ENCODE measurements at places on chromosomes 5 and 9.

GRCh38 chr9:127473501-127473900 is 22.2 kb downstream of the LRSAM1 start:
- H3K27ac ChIP-seq: no peak overlapping the region
- no peaks in the 10 kb centered on the region for H3K4me1 ChIP-seq
- no peak for DNase-seq
- no peaks in the 10 kb centered on the region for H3K27me3 ChIP-seq

GRCh38 chr5:143239882-143240518 is 163.5 kb downstream of the NR3C1 start:
- no peaks in the 10 kb centered on the region for H3K4me1 ChIP-seq
- no peaks in the 10 kb centered on the region for H3K36me3 ChIP-seq
- no peak overlapping the region for H3K27ac ChIP-seq
- H3K27me3 ChIP-seq: no peaks in the 10 kb centered on the region
- no peak for DNase-seq

GRCh38 chr5:177453852-177454396 is 7.3 kb downstream of the PRR7 start:
- peaks cover 89% of the 10 kb centered on the region for H3K4me1 ChIP-seq
- peaks cover 51% of the 10 kb centered on the region for H3K36me3 ChIP-seq
- peak overlapping the region; percentile 45 for H3K4me3 ChIP-seq
- H3K27me3 ChIP-seq: no peaks in the 10 kb centered on the region

DNA sequence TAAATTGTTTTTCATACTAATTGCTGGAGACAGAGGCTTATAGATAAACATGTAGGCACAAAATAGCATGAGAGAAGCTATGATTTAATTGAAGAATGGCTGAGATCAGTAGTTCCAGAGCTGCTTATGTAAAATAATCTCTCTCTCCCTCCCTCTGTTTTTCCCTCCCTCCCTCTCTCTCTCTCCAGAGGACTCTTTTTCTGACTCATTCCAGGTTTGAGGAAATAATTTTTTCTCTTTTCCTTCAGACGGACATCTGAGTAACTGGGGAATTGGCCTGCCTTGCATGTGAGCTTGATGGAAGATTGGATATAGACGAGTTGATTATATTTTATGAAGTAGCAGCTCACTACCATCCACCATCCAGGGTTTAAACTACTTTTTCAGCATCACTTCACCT is 35.5 kb downstream of the KCTD16 start:
- H3K27me3 ChIP-seq: no peaks in the 10 kb centered on the region
- DNase-seq: no peak
- no peak overlapping the region for H3K27ac ChIP-seq
- H3K4me3 ChIP-seq: peak overlapping the region; percentile 17
- peaks cover 8% of the 10 kb centered on the region for H3K4me1 ChIP-seq

DNA sequence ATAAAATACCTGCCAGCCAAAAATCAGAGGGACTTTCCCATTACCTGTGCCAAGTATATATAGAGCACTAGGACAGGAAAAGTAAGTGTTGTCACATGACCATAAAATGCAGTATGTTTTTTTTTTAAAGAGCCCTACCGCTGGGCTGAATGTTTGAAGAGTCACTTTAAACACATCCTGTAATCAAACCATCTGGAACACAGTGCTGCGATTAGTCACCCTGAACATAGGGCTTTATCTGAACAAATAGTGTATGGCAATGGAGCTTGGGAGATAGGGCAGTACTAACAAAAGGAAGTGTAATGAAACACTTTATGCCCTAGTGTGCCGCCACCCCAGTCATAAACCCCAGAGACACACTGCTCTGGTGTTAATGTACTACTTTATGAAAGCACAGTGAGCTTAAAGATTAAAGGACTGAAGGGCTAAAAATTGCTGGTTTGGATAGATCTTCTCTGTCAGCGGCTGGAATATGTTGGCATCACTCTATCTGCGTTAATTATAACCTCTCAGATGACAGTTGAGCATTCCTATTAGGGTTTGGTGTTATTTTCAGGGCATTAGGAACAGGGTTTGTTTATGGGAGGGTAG is 90.4 kb downstream of the ZNF608 start:
- DNase-seq: no peak
- H3K36me3 ChIP-seq: no peaks in the 10 kb centered on the region
- peak overlapping the region; percentile 40 for H3K27ac ChIP-seq
- no peak overlapping the region for H3K4me3 ChIP-seq

DNA sequence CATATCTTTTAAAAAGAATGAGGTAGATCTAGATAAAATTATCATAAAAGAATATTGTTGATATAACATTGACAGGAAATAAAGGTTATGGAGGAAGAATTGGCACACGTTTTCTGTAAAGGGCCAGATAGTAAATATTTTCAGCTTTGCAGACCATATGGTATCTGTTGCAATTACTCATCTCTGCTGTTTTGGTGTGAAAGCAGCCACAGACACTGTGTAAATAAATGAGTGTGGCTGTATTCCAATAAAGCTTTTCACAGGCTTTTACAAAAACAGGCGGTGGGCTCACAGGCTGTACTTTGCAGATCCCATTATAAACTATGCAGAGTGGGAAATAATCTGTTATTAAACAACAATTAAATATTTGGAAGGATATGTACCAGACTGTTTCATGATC is 87.4 kb downstream of the SGCD start:
- no peak for DNase-seq
- no peaks in the 10 kb centered on the region for H3K27me3 ChIP-seq
- no peaks in the 10 kb centered on the region for H3K4me1 ChIP-seq
- H3K4me3 ChIP-seq: no peak overlapping the region
- H3K36me3 ChIP-seq: no peaks in the 10 kb centered on the region

DNA sequence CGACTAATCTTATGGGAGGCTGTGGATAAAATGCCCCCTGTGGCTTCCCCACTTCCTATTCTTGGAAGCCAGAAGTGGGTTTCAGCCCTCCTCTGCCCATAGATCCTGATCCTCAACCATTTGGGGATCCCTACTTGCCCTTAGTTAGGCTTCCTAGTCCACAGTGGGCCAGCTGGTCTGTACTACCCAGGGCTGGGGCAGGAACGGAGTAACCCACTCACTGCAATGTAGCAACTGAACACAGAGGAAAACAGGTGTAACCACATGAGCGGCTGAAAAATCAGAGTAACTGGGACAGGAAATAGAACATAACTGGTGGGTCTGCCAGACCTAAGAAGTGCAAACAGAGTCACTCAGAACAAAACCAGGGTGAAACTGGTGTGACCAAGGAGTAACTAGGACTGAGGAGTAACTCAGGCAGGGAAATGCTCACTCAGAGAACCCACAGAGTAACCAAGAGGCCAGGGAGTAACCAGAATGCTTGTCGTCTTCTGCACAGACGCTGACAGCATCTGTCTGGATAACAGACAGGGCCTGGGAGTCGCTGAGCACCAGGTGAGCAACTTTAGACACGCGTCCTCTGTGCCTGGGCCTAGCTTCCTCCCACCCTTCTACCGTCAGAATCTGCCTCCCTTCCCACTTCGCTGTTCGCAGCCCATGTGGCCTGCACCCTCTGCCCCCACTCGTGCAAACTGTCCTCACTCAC is 1.0 kb downstream of the AQP3 start:
- no peak for DNase-seq
- peaks cover 12% of the 10 kb centered on the region for H3K27me3 ChIP-seq
- H3K4me3 ChIP-seq: no peak overlapping the region
- no peaks in the 10 kb centered on the region for H3K36me3 ChIP-seq
- peaks cover 16% of the 10 kb centered on the region for H3K4me1 ChIP-seq

GRCh38 chr9:131011274-131012022 is 2.5 kb downstream of the LAMC3 start:
- H3K36me3 ChIP-seq: peaks cover 2% of the 10 kb centered on the region
- H3K4me1 ChIP-seq: peaks cover 17% of the 10 kb centered on the region

DNA sequence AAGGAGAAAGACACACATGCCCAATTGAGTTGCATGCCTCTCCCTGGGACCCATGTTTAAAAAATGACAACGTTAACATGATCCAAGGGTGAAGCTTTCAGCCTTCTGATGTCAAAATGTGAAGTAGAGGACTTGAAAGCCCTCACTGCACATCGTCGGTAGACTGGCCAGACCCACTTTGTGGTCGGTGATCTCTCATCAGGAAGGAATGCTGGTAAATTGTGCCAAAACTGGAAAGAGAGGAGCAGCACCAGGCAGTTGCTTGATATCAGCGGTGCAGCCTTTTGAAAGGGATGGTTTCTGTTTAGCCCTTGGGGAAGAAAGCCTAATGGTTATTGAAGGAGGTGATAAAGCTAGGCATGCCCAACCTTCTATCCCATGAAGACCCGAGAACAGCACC is 125.3 kb upstream of the MARCHF11 start:
- H3K4me1 ChIP-seq: no peaks in the 10 kb centered on the region
- no peaks in the 10 kb centered on the region for H3K27me3 ChIP-seq
- no peak overlapping the region for H3K27ac ChIP-seq
- no peak overlapping the region for H3K4me3 ChIP-seq
- DNase-seq: no peak

DNA sequence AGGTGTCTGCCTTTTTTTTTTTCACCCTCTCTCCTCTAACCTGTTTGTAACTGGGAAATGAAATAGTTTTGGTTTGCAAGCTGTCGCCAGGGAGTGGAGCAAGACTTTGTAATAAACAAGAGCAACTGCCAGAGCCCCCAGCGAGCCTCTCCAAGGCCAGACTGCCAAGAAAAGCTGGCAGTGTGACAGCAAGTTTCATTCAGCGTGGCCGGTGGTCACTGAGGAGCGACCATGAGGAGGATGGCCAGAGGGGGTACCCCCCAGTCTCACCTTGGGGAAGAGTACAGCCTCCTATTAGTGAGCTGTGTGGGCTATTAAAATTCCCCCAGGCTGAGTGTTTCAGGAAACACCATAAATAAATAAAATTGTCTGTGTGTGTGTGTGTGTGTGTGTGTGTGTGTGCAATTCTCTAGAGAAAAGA is 49.9 kb downstream of the ZFAND5 start:
- peak overlapping the region; percentile 67 for H3K27ac ChIP-seq
- peak overlapping the region; percentile 7 for H3K4me3 ChIP-seq
- peaks cover 11% of the 10 kb centered on the region for H3K4me1 ChIP-seq
- H3K36me3 ChIP-seq: no peaks in the 10 kb centered on the region
- no peaks in the 10 kb centered on the region for H3K27me3 ChIP-seq

DNA sequence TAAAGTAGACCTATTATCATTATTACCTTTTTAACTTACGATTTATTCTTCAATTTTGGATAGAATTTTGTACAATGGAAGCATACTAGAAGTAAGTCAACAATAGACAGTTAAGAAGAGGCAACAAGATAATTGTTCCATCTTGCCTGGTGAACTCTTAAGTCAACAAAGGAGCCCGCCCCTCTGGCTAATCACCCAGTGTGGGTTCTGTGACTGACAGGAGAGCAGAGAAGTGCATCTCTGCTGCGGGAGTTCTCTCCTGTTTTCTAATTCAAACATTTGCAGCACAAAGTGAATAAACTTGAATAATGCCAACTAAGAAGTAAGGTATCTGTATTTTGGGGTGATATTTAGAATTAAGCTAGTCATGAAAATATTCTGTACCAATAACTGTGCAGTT is 6.7 kb upstream of the ISL1 start:
- DNase-seq: no peak
- H3K36me3 ChIP-seq: no peaks in the 10 kb centered on the region
- peaks cover 20% of the 10 kb centered on the region for H3K4me1 ChIP-seq
- no peak overlapping the region for H3K4me3 ChIP-seq
- peaks cover 66% of the 10 kb centered on the region for H3K27me3 ChIP-seq
- H3K27ac ChIP-seq: no peak overlapping the region

- no peaks in the 10 kb centered on the region for H3K36me3 ChIP-seq
- H3K27me3 ChIP-seq: no peaks in the 10 kb centered on the region
- DNase-seq: no peak
- H3K27ac ChIP-seq: no peak overlapping the region
Measured at GRCh38 chr5:29720954-29721353, 1472.5 kb upstream of the CDH6 start.

DNA sequence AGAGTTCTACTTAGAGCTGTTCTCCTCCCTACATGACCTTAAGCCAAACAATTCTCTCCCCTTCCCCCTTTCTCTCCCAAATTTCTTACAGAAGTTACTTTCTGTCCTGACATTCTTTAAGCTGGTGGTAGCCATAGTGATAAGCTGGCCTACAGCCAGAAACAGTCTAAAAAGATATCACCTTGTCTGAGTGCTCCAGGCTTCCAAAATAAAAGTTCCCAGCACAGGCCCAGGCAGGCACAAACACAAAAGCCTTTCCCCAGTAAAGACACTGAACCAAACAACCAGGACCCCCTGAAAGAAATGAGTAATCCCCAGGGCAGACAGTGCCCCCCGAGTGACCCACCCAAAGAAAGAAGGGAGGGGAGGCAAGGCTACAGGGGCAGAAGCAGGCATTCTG is 19.2 kb downstream of the SIL1 start:
- H3K4me1 ChIP-seq: peaks cover 38% of the 10 kb centered on the region
- H3K27me3 ChIP-seq: no peaks in the 10 kb centered on the region
- no peak overlapping the region for H3K4me3 ChIP-seq
- no peak for DNase-seq

DNA sequence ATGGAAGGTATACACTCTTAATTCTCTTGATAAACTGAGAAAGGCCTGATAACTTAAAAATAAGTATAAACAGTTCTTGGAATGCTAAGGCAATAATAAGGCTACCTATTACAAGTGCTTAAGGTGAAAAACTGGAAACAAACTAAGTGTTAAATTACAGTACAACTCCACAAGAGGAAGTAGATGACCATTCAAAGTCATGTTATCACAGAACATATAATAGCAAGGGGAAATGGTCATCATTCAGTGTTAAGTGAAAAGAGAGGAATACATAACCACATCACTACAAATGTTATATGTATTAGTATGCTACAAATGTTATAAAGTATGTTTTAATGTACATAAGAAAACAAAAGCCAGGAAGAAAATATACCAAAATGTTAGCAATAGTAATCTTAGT is 135.9 kb downstream of the CCDC192 start:
- no peak overlapping the region for H3K4me3 ChIP-seq
- no peak for DNase-seq
- H3K27me3 ChIP-seq: no peaks in the 10 kb centered on the region
- H3K36me3 ChIP-seq: no peaks in the 10 kb centered on the region
- no peaks in the 10 kb centered on the region for H3K4me1 ChIP-seq

DNA sequence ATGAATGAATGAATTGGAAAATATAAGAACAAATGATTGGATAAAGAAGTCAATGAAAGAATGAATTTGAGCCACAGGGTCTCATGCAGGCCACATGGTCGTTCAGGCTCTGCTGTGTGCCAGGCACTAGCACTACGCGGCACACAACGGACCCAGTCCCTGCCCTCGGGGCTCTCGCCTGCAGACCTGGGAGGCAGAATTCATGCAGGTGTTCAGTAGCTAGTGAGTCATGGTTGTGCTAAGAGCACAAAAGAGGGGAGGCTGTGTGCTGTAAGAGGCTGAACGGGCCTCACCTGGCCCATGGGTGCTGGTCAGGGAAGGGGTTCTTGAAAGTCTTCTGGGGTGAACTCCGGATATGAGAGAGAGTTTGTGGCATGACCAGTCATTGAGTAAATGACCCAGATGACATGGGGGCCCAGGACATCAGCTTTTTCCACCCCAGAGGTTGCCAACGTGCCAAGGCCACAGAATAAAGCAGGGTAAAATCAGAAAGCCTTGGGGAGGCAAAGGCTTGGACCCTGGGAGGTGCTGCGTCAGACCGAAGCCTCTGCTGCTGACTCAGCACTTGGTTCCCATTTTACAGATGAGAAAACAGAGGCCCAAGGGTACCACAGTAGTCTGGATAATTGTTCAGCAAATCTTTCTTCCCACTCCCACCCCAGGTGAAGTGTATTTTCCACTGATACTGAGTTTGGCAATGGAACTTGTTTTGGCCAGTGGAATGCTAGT is 264.3 kb upstream of the MVB12B start:
- no peak overlapping the region for H3K27ac ChIP-seq
- H3K36me3 ChIP-seq: no peaks in the 10 kb centered on the region
- no peak overlapping the region for H3K4me3 ChIP-seq
- H3K4me1 ChIP-seq: peaks cover 26% of the 10 kb centered on the region
- DNase-seq: no peak
